ENCODE measurements at places on chromosomes 4 and X.

GRCh38 chr4:184893801-184894571, 68.2 kb upstream of the ACSL1 start:
- no peak for DNase-seq

GRCh38 chr4:151921811-151922210, 161.0 kb upstream of the GATB start:
- DNase-seq = no peak

DNA sequence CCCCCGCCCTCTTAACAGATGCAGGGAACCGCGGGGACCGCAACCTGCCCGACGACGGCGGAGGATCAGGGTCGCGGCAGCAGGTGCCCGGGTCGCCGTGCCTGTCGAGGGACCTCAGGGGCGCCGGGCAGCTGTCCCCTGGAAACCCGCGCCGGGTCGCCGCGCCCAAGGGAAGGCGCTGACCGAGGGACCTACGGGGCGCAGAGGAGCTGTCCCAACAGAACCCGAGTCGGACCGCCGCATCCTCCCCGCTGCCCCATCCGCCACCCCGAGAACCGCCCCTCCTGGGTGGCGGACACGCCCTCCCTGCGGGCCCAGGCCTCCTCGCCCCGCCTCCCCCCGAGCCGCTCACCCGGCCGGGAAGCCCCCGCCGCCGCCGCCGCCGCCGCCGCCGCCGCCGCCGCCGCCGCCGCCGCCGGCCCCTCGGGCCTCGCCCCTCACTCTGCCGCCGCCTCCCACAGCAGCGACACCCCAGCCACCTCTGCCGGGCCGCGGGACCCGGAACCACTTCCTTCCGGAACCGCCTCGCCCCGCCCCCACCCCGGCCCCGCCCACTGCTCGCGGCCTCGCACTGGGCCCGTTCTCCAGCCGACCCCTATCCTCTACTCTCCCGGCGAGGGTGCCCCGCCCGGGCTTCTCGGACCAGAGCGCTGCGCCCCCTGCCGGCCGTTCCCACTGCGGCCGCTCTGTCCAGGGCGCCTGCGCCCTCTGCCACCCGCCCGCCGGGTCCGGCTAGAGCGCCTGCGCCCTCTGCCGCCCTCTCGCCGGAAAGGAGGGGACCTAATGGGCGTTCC, at the start of gene BCLAF3:
TSS of gene BCLAF3 (minus strand) at position 506 of the 794 bp plus-strand sequence. CDS start 20,797 bp downstream, outside the sequence.
- peak; percentile 81 for DNase-seq

GRCh38 chr4:78756137-78756536, 20.0 kb upstream of the BMP2K start:
- no peak for DNase-seq

- DNase-seq = no peak
These were observed 7.8 kb upstream of the PLS3 start for GRCh38 chrX:115553171-115553570.

- peak; percentile 64 for DNase-seq
These were observed at the start of gene HPSE for GRCh38 chr4:83334425-83335241. TSS of gene HPSE (minus strand) at chr4:83334848. CDS start at chr4:83334782, 66 bp downstream.

DNA sequence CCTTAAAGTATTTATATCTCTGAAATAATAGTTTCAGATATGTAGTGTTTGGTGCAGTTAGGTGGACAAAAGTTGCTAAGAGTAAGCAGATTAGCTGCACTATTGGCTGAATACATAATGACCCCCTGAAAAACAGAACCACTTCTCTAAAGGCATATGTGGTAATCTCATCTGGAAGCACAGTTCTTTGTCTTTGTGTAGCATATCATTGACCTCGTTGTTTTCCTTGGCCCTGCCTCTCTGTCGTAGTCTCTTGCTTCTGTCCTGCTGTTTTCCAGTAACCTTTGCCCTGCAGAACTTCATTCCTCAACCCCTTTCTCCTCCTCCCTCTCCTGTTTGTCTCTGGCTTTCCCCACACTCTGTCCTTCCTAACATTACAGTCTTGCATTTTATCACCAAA, 41.4 kb downstream of the JADE3 start:
- DNase-seq = no peak

DNA sequence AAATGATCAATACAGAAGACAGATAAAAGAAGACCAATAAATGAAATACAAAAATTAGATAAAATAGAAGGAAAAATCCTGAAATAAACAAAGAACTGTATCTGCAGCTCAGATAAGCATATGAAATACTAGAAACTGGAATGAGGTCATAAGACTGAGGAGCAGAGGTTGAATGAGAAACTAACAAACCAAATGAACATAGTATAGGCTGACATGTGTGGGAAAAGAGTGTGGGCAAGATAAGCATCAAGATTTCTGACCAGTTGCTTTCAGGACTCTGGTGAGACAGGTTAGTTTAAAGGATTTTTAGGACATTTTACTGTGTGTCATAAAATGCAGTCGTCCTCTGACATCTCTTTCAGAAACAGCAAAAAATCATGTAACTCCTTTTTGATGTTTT, 2073.2 kb upstream of the TENM3 start:
- DNase-seq = no peak
